ENCODE measurements at places on chromosomes 16 and 17. TPM values are rescaled to one million over a fixed set of nuclear protein-coding genes. Genes with fewer than 3 reads are reported as not detected.

GRCh38 chr17:27984816-27985215 is 57.7 kb upstream of the NLK start:
- no peak for DNase-seq
- no peaks in the 10 kb centered on the region for H3K27me3 ChIP-seq
- H3K4me3 ChIP-seq, result no peak overlapping the region
- H3K36me3 ChIP-seq, result no peaks in the 10 kb centered on the region
- H3K4me1 ChIP-seq, result peaks cover 4% of the 10 kb centered on the region

DNA sequence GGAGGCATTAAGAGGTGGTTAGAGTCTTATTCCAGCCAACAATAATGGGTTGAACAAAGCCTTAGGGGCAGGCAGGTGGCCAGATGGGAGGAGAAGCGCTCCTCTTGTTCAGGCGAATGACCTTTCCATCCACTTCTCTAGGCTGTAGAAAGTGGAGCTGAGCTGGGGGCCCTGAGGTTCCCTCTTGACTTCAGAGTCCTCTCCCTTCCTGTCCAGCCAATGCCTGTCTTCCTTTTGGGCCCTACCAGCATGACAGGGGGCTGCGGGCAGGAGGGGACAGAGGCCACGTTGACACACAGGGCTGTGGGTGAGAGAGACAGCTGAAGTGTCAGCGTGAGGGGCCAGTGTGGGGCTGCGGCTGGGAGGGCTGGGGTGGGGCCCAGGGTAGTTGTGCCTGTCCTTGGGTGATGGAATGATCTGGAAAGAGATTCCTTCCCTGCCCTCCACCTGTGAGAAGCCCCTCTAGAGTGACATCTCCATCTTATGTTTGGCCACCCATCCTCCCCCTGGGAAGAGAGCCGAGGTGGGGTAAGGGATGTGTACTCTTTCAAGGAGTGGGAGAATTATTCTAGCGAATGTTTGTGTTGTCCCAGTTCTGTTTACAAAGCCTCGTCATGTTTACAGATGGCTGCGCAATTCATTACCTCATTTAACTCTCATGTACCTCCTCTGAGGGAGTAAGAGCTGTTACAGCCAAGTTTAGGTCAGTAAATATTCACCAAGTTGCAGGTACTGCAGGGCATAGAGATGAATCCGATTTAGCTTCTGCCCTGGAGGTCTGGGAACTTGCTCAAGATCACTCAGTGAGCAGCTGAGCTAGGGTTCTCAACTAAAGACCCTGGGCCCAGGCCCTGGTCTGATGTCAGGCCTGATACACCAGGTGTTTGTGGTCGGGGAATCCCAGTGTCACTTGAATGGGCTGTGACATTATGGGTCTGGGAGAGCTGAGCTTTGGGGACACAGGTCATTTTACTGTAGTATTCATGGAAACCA is 3.3 kb downstream of the ERBB2 start:
- H3K4me3 ChIP-seq, result no peak overlapping the region
- no peak for DNase-seq
- peaks cover 79% of the 10 kb centered on the region for H3K4me1 ChIP-seq
- peak overlapping the region; percentile 97 for H3K27ac ChIP-seq

DNA sequence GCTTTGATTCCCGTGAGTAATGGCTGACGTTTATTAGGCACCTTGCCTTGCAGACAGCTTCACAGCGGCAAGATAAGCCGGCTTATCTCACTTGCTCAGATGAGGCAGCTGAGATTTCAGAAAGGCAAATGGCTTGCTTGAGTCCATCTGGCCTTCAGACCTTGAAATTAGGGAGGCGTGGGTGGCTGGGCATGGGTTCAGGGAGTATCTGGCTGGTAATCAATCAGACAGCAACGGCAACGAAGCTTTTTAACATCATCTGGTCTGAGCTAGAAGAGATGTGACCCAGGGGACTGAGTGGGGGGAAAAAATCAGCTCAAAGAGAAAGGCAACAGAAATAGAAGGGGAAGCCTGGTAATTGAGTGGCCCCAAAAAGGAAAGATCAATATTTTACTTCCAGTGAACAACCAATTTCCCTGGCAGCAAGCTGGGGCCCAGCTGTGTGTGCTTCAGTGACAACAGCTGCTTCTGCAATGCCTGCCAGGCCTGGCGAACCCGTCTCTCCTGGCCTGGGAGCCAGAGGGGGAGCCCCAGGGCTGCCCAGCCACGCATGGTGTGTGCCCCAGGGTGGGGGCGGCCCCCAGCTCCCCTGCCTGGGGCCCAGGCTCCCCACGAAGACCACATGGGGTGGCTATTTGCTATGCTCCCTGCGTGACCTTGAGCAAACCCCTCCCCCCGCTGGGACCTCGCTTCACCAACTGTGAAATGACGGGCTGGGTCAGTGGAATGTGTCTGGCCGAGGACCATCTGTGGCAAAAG is 34.0 kb downstream of the RAB11FIP4 start:
- H3K4me3 ChIP-seq, result no peak overlapping the region
- peak; percentile 66 for DNase-seq
- peaks cover 15% of the 10 kb centered on the region for H3K4me1 ChIP-seq
- H3K27me3 ChIP-seq, result no peaks in the 10 kb centered on the region

DNA sequence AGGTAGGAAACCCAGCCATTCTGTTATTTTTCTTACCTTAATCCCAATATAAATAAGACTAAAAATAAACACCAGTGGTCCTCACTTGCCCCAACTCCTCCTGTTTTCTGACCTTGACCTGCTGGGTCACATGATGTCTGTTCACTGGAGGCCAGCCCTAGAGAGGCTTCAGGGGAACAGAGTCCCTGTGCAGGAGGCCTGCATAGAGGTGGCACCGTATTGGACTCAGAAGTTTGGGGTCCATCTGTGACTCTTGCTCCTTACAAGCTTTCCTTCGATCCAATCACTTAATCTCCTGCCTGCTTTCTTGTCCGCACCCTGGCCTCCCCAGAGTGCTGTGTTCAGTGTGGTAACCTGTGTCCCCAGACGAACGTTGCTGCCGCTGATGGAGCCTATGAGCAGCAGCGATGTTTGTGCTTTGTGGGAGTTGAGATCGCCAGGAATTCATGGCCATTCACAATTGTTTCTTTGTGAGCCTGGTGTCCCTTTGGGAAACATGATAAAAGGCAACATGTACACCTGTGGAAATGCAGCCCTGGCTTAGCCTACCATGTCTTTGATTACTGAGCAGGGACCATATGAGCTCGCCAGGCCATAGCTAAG is 4.7 kb downstream of the IGSF6 start:
- H3K4me1 ChIP-seq, result no peaks in the 10 kb centered on the region
- DNase-seq, result no peak
- no peaks in the 10 kb centered on the region for H3K27me3 ChIP-seq
- no peak overlapping the region for H3K4me3 ChIP-seq
- H3K27ac ChIP-seq, result no peak overlapping the region

DNA sequence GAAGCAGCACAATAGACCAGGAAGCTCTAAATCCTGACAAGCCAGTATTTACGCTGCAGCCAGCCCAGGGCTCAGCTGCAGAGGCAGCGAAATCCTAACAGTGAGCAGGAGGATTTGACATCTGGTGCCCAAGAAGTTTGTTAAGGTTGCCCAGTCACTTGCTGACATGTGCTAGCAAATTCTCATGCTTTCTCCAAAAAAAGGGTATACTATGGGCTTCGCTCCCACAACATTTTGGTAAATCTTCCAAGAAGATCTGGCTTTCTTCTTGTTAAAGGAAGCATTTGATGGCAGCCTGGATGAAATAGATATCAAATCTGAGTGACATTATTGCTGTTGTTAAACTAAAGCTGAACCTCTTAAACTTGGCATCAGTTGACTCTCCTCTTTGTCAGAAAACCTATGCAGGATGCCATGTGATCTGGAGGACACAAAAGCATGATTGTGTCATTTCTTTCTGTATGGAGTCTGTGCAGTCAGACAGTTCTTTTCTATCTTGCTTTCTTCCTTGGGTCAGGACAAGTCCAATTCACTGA is 949.7 kb upstream of the RBFOX1 start:
- no peaks in the 10 kb centered on the region for H3K27me3 ChIP-seq
- no peak overlapping the region for H3K27ac ChIP-seq
- no peak for DNase-seq
- H3K36me3 ChIP-seq, result no peaks in the 10 kb centered on the region
- H3K4me1 ChIP-seq, result no peaks in the 10 kb centered on the region
- H3K4me3 ChIP-seq, result no peak overlapping the region

- DNase-seq, result peak; percentile 20
- peaks cover 2% of the 10 kb centered on the region for H3K4me1 ChIP-seq
- H3K27me3 ChIP-seq, result no peaks in the 10 kb centered on the region
- H3K4me3 ChIP-seq, result no peak overlapping the region
- H3K36me3 ChIP-seq, result no peaks in the 10 kb centered on the region
Measured at GRCh38 chr17:58254803-58255202, 16.4 kb downstream of the LPO start.

GRCh38 chr16:342455-343213 is 9.9 kb downstream of the AXIN1 start:
- H3K4me3 ChIP-seq, result no peak overlapping the region
- H3K4me1 ChIP-seq, result no peaks in the 10 kb centered on the region
- no peaks in the 10 kb centered on the region for H3K36me3 ChIP-seq
- H3K27ac ChIP-seq, result no peak overlapping the region
- DNase-seq, result no peak

DNA sequence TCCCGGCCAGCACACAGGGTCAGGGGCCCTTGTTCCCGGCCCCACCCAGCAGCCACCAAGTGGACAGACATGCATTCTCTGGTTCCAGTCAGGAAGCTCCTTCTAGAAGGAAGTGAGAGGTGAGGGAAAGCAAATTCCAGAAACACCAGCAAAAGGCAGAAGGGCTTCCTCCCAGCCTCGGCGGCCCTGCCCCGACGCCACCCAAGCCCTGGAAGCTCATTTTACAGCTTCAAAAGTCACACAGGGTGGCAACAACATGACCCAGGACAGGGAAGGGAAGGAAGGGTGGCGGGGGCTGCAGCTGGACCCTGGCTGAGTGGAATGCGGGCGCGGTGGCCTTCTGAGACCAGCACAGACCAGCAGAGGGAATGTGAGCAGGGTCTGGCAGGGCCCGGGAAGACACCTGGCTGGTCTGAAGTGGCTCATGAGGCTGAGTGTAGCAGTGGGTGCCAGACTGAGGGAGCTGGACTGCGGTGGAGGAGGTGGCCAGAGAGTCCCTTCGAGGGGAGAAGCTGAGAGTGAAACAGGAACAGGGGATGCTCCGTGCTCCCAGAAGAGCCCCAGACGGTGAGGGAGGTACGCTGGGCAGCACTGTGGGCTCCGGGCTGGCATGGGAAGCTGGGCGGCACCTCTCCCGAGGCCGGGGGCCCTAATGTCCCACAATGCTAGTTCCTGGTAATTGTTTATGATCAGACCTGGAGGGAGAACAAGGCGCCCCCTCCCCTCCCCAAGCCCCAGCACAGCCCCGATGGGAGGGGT is 1.9 kb upstream of the UNC13D start:
- H3K27ac ChIP-seq, result peak overlapping the region; percentile 96
- H3K4me3 ChIP-seq, result no peak overlapping the region
- peak; percentile 37 for DNase-seq
- H3K36me3 ChIP-seq, result no peaks in the 10 kb centered on the region
- H3K4me1 ChIP-seq, result peaks cover 72% of the 10 kb centered on the region

- no peaks in the 10 kb centered on the region for H3K36me3 ChIP-seq
- H3K27me3 ChIP-seq, result no peaks in the 10 kb centered on the region
- peaks cover 14% of the 10 kb centered on the region for H3K4me1 ChIP-seq
- peak overlapping the region; percentile 98 for H3K4me3 ChIP-seq
- no peak for DNase-seq
Measured at GRCh38 chr16:81313701-81314602, 810 bp upstream of the GAN start.

GRCh38 chr17:7634384-7634783 is 4.4 kb downstream of the SHBG start:
- H3K4me3 ChIP-seq, result no peak overlapping the region
- peak; percentile 31 for DNase-seq
- H3K4me1 ChIP-seq, result peaks cover 22% of the 10 kb centered on the region
- no peak overlapping the region for H3K27ac ChIP-seq

CBFA2T3 gene
- 16.2 TPM for total RNA-seq

DNA sequence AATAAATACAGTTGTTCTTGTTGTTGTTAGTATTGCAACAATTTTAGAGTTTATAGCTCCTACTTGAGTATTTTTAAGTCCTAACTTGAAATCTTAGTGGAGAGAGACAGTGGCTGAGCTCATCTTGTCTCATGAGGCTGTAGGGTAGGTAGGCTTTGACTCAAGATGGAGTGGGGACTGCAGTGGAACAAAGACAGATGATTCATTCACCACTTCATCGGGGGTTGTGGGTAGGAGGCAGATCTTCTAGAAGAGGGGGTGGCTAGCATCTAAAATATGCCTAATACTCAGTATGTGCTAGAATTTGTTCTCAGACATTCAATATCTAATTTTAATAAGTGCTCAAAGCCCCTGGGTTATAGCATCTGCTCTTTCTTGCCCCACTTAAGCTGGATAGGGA is 13.1 kb upstream of the MMD start:
- no peak overlapping the region for H3K4me3 ChIP-seq
- no peaks in the 10 kb centered on the region for H3K36me3 ChIP-seq
- DNase-seq, result no peak
- H3K27me3 ChIP-seq, result no peaks in the 10 kb centered on the region
- peak overlapping the region; percentile 77 for H3K27ac ChIP-seq
- H3K4me1 ChIP-seq, result peaks cover 25% of the 10 kb centered on the region

- DNase-seq, result no peak
- H3K36me3 ChIP-seq, result peaks cover 4% of the 10 kb centered on the region
- H3K27ac ChIP-seq, result no peak overlapping the region
- no peak overlapping the region for H3K4me3 ChIP-seq
Measured at GRCh38 chr16:598823-599739, 9.2 kb downstream of the RAB40C start.

DNA sequence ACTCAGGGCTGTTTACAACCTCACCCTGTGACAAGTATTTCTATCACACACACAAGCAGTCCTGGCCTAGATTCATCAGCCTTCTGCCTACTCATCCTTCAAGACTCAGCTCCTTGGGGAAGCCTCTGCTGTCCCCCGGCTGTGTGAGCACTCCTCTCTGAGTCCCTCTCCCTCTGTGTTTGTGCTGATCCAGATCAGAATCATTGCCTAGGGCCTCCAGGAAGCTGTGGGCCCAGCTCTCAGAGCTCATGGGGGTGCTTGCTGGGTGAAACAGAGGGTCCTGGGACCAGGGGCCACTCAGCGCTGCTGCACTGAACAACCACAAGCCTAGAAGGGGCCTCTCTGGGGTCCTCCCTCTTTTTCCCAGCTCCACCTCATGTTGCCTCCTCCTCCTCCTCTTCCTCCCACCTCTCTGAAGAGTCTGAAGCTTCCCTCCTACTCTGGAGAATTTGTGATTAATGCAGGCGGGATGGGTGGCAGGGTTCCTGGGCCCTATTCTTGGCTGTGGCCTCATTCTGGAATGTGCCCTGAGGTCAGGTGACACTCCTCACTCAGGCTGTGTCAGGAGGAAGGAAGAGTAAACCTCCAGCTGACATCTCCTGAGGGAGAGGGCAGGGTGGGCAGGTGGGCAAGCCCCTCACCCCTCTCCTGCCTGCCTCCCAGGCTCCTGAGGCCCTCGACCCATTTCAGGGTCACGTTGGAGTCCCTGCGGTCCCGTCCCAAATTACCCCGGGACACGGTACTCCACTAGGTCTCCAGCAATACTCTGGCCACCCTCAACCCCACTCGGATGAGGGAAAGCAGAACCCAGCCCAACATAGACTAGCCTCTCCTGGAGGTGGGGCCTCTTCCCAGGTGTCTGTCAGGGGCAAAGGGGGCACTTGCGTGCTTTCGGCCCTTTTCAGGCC is 10.1 kb downstream of the WFIKKN2 start:
- H3K36me3 ChIP-seq, result no peaks in the 10 kb centered on the region
- H3K4me3 ChIP-seq, result no peak overlapping the region
- H3K27me3 ChIP-seq, result no peaks in the 10 kb centered on the region
- H3K4me1 ChIP-seq, result no peaks in the 10 kb centered on the region
- DNase-seq, result no peak

Data from body of pancreas (tissue), 4 donors.